ENCODE measurements at places on chromosomes 4 and X.

- DNase-seq, result no peak
These were observed 2332.4 kb downstream of the ARAP2 start for GRCh38 chr4:33911959-33912358.

- no peak for DNase-seq
These were observed 61.3 kb downstream of the STOX2 start for GRCh38 chr4:183966371-183966770.

DNA sequence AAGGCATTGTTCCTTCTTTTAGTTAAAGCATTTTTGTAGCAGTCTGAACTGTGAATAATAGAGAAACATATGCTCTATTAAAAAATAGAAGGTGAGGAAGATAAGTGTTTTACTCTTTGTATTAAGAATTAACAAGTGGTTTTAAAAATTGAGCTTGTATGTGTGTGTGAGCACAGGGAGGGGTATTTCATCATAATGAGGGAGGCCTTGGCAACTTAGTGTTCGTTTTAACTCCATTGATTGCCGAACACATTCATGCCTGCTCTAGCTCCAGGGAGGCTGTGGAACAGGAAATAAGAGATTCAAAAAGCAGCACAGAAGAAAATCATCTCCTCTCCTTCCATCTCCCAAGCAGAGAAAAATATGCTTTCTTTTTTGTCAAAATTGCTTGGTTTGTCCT is 14.8 kb downstream of the SHROOM3 start:
- DNase-seq, result no peak

DNA sequence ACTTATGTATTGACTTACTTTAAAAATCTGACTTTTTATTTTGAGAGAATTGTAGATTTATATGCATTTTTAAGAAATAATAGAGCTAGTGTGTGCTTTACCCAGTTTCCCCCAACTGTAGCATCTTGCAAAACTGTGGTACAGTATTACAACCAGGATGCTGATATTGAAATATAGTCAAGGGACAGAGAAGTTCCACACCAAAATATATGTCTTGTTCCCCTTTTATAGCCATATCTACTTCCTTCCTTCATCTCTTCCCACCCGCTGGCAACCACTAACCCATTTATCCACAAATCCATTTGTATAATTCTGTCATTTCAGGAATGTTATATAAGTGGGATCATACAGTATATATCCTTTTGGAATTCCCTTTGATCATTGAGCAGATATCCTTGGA is 16.8 kb downstream of the KDM6A start:
- no peak for DNase-seq

GRCh38 chrX:154307202-154307601 is 11.6 kb downstream of the TKTL1 start:
- DNase-seq, result no peak

DNA sequence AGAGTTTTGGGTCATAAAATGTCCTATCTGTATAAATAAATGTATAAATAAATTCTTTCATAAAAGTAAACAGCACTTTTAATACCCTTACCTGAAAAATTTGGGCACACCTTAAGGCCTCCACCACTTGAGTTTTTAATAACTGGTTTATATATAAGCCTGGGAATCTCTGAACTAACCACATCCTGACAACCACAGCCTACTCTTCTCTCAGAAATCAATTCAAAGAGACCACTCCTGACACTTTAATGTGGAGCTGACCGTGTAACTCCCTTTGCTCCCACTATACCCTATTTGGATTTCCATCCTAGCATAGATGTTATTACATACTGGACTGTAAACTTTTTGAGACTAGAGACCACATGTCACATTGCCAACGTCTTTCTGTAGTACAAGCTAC is 3.5 kb downstream of the FBXL5 start:
- no peak for DNase-seq

GRCh38 chrX:129744861-129745321 is 6.1 kb downstream of the XPNPEP2 start:
- DNase-seq, result no peak

- no peak for DNase-seq
These were observed 13.7 kb upstream of the ANKRD50 start for GRCh38 chr4:124726269-124726668.

- no peak for DNase-seq
These were observed 154.1 kb upstream of the CPEB2 start for GRCh38 chr4:14848229-14848628.

DNA sequence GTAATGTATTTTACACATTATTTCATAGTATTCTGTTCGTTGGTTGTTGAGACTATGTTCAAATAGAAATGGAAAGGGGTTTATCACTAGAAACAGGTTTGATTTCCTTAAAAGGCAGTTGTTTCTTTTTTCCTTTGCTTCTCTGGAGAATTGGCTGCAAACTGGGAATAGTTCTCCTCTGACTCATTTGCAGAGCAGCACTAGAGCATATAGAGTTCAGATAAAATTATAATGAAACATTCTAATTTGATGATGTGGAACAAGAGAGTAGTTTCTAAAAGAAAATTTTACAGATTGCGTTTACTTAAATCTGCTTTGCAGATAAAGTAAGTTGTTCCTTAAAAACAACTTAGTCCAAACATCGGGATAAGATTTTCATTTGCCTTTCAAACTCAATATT is 29.7 kb downstream of the SYNPO2 start:
- DNase-seq, result no peak

DNA sequence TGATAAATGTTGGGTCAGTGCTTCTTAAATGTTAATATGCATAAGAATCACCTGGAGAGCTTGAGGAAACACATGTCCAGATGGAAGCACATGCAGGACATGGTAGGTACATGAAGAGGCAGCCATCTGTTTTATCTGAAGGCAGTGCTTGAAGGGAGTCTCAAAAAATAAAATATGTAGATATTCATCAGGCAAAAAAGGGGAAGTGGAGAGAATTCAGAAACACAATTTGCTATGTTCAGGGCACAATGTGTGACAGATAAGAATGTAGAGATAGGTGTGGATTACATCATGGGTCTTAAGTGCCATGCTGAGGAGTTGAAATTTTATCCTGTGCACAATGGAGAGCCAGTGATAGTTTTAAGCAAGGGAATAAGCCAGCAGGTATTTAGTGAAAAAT is 59.6 kb upstream of the CASK start:
- DNase-seq, result no peak

- DNase-seq, result no peak
These were observed 16.8 kb downstream of the POLR2B start for GRCh38 chr4:56995525-56995924.

DNA sequence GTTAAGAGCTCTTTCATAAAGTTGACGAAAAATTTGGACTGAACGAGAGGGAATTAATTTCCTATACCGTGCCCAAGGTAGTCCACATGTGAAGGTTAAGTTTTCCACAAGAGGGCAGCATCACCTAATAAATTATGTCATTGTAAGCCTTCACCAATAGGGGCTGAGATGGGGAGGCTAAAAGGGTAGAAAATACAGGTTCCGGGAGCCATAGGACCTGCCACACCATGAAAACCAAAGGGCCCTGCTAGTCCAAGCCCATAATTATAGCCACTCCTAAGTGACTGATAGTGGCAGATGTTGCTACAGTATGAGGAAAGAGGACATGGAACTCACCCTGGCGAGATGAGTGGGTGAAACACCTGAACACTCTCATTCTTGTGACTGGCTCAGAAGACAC is 122.2 kb downstream of the SHROOM4 start:
- no peak for DNase-seq

DNA sequence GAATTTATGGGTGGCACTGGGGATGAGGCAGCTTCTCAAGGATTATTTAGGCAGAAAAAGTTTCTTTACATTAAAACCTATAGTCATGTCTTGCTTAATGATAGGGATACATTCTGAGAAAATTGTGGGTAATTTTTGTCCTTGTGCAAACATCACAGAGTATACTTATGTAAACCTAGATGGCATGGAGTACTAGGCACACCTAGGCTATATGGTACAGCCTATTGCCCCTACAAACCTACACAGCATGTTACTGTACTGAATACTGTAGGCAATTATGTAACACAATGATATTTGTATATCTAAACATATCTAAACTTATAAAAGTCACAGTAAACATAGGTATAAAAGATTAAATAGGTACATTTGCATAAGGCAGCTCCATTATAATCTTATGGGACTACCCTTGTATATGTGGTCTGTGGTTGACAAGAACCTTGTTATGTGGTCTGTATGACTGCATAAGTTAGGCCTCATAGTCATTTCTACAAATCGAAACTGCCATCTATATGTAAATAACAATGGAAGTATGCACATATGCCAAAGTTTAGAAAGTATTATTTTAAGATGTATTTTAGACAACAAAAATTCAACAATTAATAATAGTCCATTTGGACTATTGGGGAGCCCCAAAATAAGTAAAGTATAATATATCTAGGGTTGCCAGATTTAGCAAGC is 87.3 kb downstream of the CFAP299 start:
- DNase-seq, result no peak

GRCh38 chr4:37389967-37390580 is 145.5 kb downstream of the NWD2 start:
- DNase-seq, result peak; percentile 47

DNA sequence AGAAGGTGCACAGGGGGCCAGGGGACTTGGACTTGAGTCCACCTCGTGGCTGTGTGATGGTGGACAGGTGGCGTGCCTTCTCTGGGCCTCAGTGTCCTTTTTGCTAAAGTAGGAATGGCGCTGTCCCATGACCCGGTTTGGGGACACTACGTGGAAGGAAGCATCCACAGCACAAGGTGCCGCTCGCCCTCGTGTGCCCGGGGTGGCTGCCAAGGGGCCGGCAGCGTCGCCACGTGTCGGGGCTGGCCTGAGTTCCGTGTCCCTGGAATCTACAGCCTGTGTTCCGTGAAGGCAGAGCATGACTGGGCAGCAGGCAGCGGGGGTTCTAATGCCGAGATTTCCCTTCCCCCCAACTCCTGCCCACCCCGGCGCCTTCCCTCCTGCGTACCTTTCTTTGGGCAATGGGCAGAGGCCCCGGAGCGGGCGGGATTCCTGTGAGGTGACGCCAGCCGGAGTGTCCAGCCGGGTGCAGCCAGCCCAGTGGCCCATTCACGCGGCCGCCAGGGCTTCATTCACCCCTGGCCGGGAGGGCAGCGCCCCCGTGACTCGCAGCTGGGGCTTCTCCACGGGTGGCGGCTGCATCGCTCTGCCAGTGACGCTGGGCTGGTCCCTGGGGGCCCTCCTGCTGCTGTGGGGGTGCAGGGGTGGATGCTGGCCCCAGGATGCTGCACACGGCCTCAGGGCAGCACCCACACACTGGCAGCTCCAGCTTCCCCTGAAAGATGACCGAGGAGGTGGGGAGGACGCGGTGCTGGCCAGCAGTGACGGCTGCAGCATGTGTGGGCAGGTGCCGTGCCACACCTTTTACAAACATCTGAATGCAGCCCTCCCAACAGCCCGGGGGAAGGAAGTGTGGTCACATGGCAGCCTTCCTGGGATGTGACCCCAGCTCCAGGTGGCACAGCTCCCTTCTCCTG is 21.2 kb downstream of the DOK7 start:
- no peak for DNase-seq

DNA sequence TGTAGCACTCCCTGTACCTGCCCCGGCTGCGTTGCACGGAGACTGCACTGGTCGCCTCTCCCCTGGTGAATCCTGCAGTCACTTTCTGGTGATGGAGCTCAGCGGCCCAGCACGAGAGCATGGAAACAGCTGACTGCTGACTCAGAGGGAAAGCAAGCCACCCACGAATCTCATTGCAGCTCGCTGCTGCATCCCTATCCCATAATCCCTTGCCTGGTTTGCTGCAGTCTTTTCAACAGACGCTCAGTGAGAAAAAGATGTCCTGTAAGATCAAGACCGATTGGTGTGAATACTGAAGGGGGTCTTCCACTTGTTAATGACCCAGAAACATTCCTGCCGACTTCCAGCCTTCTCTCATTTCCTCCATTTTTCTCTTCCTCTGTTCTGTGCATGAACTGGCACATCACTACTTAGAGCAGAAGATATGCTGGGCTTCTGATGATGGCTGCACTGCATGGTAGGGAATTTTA is 52.9 kb downstream of the TRIM2 start:
- no peak for DNase-seq

DNA sequence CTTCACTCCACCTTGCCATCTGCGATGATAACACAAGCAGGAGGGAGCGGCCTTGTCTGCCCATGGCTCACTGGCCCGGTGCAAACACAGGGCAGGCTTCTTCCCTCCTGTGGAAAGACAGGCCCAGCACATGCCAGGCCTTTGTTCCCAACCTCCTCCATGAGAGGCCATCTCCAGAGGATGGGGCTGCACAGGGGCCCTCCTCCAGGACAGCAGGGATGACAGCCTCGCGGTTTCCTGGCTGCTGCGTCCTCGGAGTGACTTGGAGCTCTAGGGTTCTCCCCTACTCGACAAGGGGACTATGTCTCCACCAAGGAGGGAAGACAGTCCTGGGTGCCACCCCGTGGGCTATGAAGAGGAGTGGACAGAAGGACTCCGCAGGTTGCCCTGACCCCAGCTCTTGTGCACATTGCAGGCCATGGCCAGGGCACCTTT is 21.8 kb downstream of the RNF212 start:
- no peak for DNase-seq

DNA sequence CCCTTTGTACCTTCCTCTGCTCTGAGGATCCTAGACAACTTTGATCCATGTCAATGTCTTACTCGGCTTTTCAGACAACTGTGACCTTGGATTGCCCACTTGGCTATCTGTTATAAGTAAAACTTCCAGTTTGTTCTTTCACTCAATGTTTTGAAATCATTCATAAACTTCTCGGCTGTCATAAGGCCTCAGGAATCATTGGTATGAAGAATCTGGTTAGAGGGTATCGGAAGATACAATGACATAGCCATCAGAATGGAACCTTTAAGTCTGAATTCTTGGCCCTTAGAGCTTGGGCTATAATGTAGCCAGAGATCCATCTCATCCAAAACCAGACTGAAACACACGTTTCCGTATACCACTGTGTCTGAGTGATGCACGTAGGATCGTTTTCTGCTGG is 59.0 kb upstream of the WDR1 start:
- DNase-seq, result no peak

- DNase-seq, result no peak
These were observed 529.7 kb upstream of the BOD1L1 start for GRCh38 chr4:14157262-14157661.

GRCh38 chr4:4395849-4396627 is 9.1 kb downstream of the NSG1 start:
- peak; percentile 61 for DNase-seq

GRCh38 chr4:89352541-89352940 is 44.9 kb upstream of the GPRIN3 start:
- no peak for DNase-seq

- DNase-seq, result no peak
These were observed 1263.5 kb downstream of the FAM133A start for GRCh38 chrX:94937491-94937890.

DNA sequence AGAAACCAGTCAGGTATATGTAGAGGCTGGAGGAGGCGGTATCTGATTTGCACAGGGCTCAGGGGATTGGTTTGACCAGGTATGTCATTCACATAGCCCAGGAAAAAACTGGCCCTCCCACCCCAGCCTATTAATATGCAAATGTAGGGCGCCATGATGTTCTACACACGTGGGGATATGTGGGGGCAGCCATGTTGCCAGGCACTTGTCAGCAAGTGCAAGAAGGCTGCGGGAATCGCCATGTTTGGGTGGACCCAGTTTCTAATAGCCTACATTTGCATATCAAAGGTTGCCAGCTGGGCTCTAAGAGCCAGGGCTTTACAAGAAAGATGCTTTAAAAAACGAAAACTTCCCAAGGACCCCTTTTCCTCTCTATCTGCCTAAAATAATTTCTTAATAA is 335.1 kb downstream of the SMARCA1 start:
- no peak for DNase-seq

- DNase-seq, result no peak
These were observed 19.5 kb downstream of the SAT1 start for GRCh38 chrX:23802431-23802830.

GRCh38 chr4:99816545-99817308 is at the start of gene DAPP1:
TSS of gene DAPP1 (plus strand) at chr4:99816827. CDS start at chr4:99816914, 87 bp downstream.
- DNase-seq, result no peak

Data from NCI-H187 treated with DMSO at 0.1 percent for 48 hours (cell line).